ENCODE measurements at places on chromosomes 2 and 18.
A peak's percentile ranks its signal among the peaks of the same experiment; 100 is the strongest.

- DNase-seq = no peak
Measured at GRCh38 chr18:6505498-6505875, 90.8 kb upstream of the L3MBTL4 start.

DNA sequence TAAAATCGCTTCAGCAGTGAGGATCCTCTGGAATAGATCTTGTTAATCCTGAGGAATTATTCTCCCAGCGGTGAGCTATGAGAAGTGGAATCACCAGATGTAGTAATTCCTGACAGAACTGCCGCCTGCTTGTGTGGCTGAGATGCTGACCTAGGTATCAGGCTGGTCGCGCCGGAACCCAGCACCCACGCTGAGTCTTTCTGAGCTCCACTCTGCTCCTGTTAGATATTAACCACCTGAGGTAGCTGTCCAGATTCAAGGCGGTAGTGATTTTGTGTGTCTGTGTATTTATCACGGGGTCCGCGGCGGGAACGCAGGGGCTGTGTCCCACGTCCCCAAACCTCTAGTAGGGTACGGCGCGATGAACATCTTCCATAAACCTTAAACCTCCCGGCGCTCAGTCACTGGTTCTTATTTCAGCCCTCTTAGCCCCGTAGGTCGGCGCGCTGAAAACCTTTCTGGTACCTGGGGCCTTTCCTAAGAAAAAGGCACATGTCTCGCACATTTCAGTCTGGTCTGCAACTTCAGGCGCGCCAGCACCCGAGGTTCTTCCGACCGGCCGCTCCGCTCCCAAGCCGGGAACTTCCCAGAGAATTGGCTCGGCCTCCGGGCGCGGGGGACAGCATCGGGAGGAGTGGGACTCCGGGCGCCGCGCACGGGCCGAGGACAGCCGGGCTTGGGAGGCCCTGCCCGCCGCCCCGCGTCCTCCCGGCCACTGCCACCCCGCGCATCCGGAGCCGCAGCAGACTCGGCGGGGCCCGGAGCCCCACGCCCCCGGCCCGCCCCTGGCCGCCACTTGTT lies 542 bp upstream of the CNNM3 start:
- DNase-seq = no peak

- DNase-seq = no peak
Measured at GRCh38 chr2:233082222-233082930, 22.2 kb downstream of the INPP5D start.

DNA sequence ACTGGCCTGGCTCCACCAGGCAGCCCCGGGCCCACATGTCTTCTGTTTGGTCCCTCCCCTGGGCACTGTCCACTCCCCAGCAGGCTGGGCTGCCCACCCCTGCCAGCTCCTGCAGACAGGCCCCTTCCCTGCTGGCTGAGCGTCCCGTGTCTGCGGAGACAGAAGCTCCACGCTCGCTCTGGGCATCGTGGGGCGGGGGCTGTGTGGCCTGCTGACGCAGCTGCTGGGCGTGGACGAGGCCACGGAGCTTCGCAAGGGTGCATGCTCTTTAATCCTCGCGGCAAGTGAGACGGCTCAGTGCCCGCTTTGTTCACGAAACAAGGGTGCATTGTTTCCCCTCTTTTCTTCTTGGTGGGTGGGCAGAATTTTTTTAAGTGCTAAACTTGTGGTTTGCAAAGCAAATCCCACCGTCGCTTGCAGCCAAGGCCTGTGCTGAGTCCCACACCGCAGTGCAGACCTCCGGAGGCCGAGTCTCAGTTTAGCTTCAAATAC lies 132.8 kb upstream of the CTDP1 start:
- DNase-seq = no peak

DNA sequence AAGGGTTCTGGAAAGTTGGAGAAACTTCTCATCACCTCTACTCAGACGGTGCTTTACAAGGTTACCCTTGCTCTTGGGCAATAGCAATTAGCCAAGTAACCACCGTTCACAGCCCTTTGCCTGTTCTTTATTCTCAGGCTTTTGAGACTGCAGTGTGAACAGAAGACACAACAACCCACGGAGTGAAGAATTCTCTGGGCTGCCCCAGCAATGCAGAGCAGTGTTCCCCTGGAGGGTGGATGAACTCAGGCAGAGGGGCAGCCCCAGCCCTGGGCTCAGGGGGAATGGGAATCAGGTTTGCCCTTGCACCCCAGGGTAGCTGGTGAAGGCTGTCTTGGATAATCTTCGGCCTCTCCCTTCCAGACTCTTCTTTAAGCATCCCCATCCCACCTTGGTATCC lies 69.1 kb downstream of the MCFD2 start:
- DNase-seq = no peak

GRCh38 chr2:96130483-96130882 lies 7.8 kb downstream of the ASTL start:
- no peak for DNase-seq

- DNase-seq = no peak
Measured at GRCh38 chr2:42863320-42863719, 70.9 kb upstream of the HAAO start.

- DNase-seq = peak; percentile 51
Measured at GRCh38 chr2:136404176-136404575, 286.2 kb upstream of the CXCR4 start.

GRCh38 chr2:33784488-33784887 lies 185.4 kb upstream of the FAM98A start:
- DNase-seq = no peak

GRCh38 chr2:6959751-6960150 lies 42.5 kb downstream of the RNF144A start:
- DNase-seq = no peak
